Psoas muscle (tissue), 8 donors: ENCODE measurements at places on chromosomes 3 and 15. TPM values are rescaled to one million over a fixed set of nuclear protein-coding genes. Genes with fewer than 3 reads are reported as not detected.

- H3K4me3 ChIP-seq: no peak overlapping the region
- H3K36me3 ChIP-seq: no peaks in the 10 kb centered on the region
- no peaks in the 10 kb centered on the region for H3K27me3 ChIP-seq
- no peaks in the 10 kb centered on the region for H3K4me1 ChIP-seq
- DNase-seq: no peak
Measured at GRCh38 chr15:99951511-99951910, 218.3 kb upstream of the LYSMD4 start.

GRCh38 chr3:99323940-99324339, 314.5 kb upstream of the COL8A1 start:
- no peak for DNase-seq
- no peak overlapping the region for H3K27ac ChIP-seq
- H3K4me1 ChIP-seq: no peaks in the 10 kb centered on the region
- H3K36me3 ChIP-seq: no peaks in the 10 kb centered on the region
- no peak overlapping the region for H3K4me3 ChIP-seq
- no peaks in the 10 kb centered on the region for H3K27me3 ChIP-seq

- H3K27me3 ChIP-seq: no peaks in the 10 kb centered on the region
- no peak overlapping the region for H3K4me3 ChIP-seq
- no peaks in the 10 kb centered on the region for H3K36me3 ChIP-seq
- H3K27ac ChIP-seq: no peak overlapping the region
- DNase-seq: no peak
Measured at GRCh38 chr15:90407871-90408317, 19.9 kb downstream of the IQGAP1 start.

The DZIP1L gene
- total RNA-seq: 1.0 TPM

The NOX5 gene
- 0.06 TPM for total RNA-seq
